ENCODE measurements at places on chromosomes 2 and 18. TPM values are rescaled to one million over a fixed set of nuclear protein-coding genes. Genes with fewer than 3 reads are reported as not detected.

The KCNK3 gene
- not detected for total RNA-seq

The LOXL3 gene
- total RNA-seq = 0.15 TPM

The CYRIA gene
- total RNA-seq = 0.31 TPM

The GDF7 gene
- not detected for total RNA-seq

GRCh38 chr2:79370976-79371538 lies 141.8 kb upstream of the CTNNA2 start:
- peaks cover 2% of the 10 kb centered on the region for H3K4me1 ChIP-seq
- H3K36me3 ChIP-seq = no peaks in the 10 kb centered on the region
- H3K27me3 ChIP-seq = no peaks in the 10 kb centered on the region
- H3K4me3 ChIP-seq = no peak overlapping the region
- DNase-seq = no peak

GRCh38 chr18:48566589-48566988 lies 27.8 kb downstream of the CTIF start:
- no peak overlapping the region for H3K27ac ChIP-seq
- no peak overlapping the region for H3K4me3 ChIP-seq
- no peaks in the 10 kb centered on the region for H3K27me3 ChIP-seq
- no peaks in the 10 kb centered on the region for H3K36me3 ChIP-seq

DNA sequence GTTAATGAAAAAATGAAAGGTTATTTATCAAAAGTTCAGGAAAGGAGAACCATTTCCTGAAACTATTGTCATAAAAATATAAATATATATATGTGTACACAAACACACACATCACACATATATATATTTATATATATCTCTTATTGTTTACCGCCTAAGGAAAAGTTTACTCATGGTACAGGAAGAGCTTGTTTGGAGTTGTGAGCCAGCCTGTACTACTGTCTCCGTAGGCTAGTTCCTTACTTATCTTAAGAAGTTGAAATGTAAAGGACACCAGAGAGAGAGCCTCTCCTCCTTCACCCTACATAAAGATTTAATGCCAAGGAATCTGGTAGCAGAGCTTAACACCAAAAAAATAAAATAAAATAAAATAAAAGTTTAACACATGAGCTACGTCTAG lies 19.6 kb downstream of the DSC1 start:
- no peak overlapping the region for H3K4me3 ChIP-seq
- no peaks in the 10 kb centered on the region for H3K27me3 ChIP-seq
- no peaks in the 10 kb centered on the region for H3K4me1 ChIP-seq
- H3K36me3 ChIP-seq = no peaks in the 10 kb centered on the region
- DNase-seq = no peak

The FTCDNL1 gene
- 2.3 TPM for total RNA-seq

The GULP1 gene
- total RNA-seq = not detected

DNA sequence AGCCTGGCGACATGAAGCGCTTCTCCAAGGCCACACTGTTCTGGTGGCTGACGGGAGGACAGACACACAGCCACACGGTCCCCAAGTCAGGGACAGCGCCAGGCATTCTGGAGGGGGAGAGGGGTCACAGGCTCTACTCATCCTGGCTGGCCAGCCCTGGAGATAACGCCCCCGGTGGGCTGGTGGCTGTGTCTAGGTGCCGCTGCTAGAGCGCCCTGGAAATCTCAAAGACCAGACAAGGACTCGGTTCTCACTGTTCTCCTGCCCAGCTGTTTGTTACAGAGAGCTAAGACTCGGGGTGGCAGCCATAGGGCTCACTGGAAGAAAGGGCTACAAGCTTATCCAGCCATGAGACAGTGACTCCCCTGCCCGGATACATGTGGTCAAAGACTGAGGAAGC lies 72.0 kb downstream of the KCNF1 start:
- no peak for DNase-seq
- H3K27ac ChIP-seq = no peak overlapping the region
- no peaks in the 10 kb centered on the region for H3K4me1 ChIP-seq

DNA sequence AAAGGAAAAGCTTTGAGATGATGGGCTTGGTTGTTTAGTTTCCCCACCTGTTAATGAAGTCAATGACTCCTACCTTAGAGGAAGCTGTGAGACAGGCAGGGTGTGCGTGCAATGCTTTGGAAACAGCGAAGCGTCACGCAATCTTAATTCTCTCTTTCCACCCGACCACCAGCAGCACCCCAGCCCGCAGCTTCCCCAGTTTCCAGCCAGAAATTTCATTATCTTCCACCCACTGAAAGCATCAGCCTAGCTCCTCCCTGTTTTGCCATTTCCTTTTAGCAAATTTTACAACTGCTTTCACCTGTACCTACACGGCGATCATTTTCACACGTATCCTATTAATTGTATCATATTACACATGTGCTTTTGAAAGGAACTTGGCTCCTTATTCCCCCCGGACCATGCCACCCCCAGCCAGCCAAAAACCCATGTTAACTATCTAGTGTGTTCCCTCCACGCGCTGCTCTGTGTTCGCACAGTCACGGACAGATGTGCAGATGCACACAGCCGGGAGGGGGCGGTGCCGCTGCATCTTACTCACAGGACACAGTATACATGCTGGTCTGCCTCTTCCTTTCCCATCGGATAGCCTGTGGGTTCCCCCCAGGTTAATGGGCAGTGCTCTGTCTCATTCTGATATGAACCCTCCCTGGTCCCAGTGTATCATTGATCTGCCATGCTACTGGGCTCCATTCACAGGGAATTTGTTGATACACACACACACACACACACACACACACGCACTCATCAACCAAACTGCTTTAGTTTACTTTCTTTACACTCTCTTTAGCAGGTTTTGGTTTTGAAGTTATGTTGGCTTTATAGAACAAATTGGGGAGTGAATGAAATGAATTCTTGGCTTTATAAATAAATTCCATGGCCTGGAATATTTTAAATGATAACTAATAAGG lies 22.4 kb downstream of the CYP27C1 start:
- peak overlapping the region; percentile 47 for H3K4me3 ChIP-seq
- no peak overlapping the region for H3K27ac ChIP-seq
- no peaks in the 10 kb centered on the region for H3K36me3 ChIP-seq
- peaks cover 2% of the 10 kb centered on the region for H3K4me1 ChIP-seq
- H3K27me3 ChIP-seq = no peaks in the 10 kb centered on the region

The FBXO36 gene
- 0.82 TPM for total RNA-seq

- H3K4me1 ChIP-seq = peaks cover 13% of the 10 kb centered on the region
- H3K4me3 ChIP-seq = no peak overlapping the region
- no peak for DNase-seq
Measured at GRCh38 chr2:230129343-230129742, 60.6 kb upstream of the SLC16A14 start.

GRCh38 chr18:58991167-58991798 lies 126.6 kb downstream of the ZNF532 start:
- no peak overlapping the region for H3K4me3 ChIP-seq
- H3K27ac ChIP-seq = no peak overlapping the region
- DNase-seq = no peak
- no peaks in the 10 kb centered on the region for H3K36me3 ChIP-seq
- H3K4me1 ChIP-seq = no peaks in the 10 kb centered on the region

The EML6 gene
- total RNA-seq = 0.96 TPM
